ENCODE measurements at places on chromosomes 16 and 17.

DNA sequence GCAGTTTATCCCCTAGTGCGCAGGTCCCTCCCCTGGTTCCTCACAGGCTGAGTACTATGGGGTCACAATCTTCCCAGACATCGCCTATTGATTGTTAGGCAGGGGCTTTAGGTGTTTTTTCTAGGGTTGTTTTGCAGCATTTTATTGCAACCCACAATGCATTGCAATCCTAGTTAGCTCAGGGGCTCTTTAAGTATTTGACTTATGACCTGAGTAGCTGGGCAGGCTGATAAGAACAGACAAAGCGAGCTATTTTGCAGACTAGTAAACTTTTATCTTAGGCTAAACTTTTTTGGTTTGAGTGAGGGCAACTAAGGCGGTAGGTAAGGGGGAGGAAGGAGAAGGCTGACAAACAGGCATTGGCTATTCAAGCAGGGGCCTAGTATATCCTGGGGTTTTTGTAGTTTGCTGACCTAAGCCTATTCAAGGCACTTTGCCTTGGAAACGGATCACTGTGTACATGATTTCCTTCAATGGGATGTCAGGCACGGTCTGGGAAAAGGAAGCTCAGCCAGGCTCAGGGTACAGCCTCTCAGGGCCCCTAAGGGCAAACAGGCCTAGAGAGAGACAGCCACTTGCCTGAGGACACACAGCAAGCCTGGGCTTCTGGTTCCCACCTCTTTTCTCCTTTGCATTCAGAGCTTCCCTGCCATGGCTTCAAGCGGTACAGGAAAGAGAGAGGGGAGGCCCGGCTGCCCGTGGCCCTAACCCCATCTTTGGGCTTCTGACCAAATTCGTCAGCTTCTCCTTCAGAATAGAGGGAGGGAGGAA, 6.4 kb downstream of the DRC7 start:
- DNase-seq = no peak

DNA sequence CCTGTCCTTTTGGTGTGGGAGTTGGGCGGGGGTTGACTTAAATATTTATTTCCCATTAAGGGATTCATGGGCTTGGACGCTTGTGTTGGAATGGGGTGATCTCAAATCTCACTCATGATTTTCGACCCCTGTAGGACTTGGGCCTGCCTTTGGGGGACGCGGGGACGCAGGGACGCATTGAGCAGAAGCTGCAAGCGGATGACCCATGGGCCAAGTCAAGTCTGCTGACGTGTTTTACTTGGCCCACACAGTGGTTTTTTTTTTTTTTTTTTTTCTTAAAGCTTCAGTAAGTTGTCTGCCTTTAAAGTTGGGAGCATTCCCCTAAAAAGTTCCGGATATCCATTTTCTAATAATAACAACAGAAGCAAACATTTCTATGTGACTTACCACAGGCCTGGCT, 28.9 kb downstream of the CMIP start:
- no peak for DNase-seq

GRCh38 chr17:27281438-27281837, 12.5 kb upstream of the WSB1 start:
- DNase-seq = no peak

DNA sequence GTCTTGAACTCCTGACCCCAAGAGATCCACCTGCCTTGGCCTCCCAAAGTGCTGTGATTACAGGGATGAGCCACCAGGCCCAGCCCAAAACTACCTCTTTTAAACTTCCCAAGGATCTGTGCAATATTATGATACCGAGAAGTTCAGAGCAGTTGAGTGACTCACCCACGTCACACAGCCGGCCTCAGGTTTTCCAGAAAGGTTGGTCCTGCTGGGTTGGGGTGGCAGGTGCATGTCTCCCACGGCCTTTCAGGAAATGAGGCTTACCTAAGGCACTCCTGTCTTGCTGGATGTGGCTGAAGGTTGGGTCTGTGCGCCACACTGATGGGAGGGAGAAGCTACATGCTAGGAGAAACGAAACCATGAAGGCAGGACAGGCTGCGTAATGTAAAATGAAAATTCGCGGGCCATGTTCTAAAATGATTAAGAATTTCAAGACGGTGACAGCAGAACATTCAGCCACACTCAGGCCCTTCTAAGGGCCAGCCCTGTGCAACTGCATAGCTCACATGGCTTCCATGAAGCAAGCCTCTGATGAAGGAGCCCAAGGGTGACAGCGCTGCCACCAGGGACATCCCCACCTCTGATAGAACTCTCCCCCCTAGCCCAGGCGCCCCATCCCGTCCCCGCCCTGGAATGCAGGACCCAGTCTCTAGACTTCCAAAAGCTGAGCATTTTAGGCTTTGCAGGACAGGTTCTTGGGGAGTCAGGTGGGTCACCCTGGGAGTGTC, 6.6 kb upstream of the GLIS2 start:
- DNase-seq = no peak

DNA sequence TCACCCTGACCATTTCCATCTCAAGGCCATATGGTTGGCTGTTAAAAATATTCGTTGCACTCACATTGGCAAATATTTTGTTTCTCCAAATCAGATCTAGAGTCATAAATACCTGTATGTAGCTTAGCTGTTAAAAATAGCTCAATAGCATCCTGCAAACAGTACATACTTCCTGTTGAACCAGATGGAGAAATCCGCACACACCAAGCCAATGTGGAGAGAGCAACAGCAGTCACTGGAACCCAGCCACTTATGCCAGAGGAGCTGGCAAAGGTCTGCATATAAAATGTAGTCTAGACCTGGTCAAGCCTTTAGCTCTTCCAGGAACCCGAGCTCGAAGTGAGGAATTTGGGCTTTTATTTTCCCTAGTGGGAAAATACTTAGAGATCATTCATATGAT, 146.4 kb upstream of the KCNJ16 start:
- no peak for DNase-seq

DNA sequence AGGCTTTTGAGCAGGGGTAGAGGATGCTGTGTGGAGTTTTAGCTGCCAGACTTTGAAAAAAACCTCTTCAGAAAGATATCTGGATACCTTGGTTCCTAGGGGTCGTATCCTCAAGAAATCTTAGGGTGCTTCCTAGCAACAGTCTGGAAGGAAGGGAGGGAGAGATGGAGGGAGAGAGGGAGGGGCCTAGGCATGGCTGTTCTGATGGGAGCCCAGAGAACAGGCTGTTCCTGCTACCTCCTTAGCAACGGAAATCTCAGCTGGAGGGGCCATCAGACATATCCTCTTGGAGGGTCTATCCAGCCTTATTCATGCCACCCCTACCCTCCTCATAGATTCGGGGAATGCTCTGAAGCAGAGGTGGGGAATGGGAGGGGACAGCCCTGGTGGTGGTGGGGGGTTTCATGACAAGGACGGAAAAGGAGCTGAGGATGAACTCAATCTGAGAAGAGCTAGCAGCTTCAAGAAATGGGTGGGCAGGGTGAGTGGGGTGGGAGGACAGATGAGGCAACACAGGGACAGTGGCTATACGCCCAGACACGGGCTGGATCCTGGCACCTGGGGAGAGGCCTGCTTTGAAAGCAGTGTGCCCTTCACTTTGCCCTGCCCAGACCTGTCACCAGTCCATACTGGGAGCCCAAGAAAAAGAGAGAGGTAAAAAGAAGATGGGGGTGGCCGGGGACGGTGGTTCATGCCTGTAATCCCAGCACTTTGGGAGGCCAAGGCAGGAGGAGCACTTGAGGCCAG, 2.9 kb upstream of the THRA start:
- DNase-seq = no peak

GRCh38 chr16:22934786-22935185, 120.8 kb downstream of the HS3ST2 start:
- DNase-seq = no peak

- DNase-seq = no peak
Observed at GRCh38 chr17:74749279-74750038, 1.0 kb downstream of the NHERF1 start.

DNA sequence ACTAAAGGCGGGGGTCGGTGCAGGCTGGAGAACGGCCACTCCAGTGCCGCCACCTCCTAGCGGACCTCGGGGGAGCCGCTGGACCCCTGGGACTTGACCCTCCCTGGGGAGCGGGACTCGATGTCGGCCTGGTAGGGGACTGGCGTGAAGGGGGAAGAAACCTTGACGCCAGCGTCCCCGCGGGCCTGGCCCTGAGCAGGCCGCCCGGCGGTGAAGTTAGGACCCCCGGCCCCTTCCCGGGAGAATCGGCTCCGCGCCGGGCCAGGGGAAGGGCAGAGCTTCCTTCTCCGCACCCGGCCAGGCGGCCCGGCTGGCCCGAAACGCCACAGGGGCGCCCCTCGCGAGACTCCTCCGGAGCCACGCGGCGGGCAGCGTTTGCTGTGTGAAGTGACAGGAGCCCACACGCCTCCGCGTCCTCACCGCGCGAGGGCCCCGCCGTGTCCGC, 389 bp downstream of the DUS1L start:
- no peak for DNase-seq

DNA sequence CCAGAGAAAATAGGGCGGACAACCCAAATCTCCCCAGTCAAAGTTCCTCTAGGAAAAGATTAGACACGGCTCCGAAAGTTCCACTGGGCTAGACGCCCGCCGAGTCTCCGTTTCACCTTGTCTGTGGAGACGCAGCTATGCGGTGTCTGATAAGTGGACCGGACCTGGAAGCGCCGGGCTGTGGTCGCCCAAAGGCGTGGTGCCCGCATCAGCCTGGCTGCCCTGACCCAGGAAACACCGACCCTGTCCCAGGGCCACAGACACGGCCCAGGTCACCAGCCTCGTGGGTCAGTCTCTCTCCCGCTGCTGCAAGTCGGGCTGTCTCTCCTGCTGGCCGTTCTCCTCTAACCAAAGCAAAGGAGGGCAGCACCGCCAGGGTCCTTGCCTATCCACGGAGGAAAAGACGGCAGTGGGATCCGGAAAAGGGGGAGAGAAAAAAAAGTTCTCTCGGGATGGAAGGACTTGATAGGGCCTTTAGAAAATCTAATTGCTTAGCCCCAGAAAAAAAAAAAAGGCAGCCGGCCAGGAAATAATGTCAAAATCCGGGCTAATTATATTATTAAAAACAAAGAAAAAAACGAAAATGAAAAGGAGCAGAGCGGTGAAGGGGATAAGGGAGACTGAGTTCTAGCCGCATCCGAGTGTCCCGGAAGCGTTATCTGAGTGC, 13.9 kb upstream of the FOXF1 start:
- DNase-seq = no peak

DNA sequence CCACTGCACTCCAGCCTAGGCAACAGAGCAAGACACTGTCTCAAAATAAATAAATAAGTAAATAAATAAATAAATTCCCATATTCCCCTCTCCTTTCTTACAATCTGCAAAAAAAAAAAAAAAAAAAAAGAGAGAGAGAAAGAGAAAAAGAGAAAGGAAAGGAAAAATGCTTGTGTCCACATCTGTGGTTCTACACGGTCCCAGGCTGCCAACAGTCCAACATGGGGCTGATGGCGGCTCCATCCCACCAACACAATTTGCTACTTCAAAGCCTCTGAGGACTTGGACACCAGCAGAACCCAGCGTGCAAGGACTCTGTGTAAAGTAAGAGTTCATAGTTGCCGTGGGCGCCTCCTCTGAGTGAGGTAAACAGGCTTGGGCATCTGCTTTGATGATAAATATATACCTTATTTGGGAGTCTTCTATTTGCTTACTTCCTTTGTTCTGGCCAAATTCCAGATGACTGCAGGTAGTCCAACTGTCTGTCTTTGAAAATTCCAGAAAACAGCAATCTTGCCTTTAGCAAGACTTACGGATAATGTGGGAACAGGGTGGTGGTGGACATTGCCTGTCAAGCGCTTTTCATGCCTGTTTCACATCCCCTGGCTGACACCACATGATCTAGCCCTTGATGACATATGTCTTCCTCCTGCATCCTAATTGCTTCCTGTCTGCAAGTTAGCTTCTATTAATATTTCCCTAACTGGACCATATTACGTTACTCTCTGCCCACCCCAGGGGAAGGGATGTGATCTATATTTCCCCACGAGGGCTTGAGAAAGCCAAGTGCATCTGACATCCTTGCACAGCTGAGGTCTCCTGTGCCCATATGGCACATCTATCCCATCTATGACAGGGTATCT, 10.1 kb downstream of the LITAF start:
- DNase-seq = no peak

Measured in hematopoietic multipotent progenitor cell (in vitro differentiated cells).